Activated T-helper 17 cell treated with anti-CD3 and anti-CD28 coated beads, Interleukin-2, amount 50 U/mL, for 72 hours (primary cell): ENCODE measurements at places on chromosomes 4 and X.

DNA sequence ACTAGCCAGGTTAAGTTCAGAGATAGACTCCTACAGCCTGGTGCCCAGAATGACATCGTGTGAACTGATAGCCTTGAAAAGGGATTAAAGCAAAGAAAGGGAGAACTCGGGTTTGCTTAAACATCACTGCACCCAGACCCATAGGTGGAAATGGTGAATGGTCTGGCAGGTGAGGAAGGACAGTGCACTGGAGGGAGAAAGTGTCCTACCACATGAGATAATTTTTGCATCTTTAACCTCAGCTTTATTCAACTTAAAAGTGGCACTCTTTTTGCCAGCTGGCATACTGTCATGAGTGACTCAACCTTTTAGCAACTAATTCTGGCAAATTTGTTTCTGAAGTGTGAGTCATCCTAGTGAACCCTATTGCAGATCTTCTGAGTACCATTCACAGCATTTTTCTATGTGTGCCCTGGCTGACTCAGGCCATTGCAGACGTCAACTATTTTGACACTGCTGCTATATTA lies 53.0 kb upstream of the DAPP1 start:
- peak; percentile 97 for ATAC-seq

DNA sequence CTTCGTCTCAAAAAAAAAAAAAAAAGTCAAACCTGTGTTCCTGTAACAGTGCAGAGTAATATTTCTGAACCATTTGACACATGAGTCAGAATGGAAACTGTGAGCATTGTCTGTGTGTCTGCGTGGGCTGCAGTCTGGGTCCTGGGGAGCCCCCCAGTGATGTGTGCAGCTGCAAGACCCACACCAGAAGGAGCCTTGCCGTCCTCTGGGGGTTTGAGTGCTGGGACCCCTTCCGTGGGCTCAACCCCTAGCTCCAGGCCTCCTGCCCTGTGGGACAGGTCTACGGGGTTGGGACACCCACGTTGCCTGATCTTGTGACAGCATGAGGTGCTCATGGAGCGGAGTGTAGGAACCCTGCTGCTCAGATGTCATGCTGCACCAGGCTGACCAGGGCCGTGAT lies 43.7 kb downstream of the DDX3X start:
- ATAC-seq: peak; percentile 97

DNA sequence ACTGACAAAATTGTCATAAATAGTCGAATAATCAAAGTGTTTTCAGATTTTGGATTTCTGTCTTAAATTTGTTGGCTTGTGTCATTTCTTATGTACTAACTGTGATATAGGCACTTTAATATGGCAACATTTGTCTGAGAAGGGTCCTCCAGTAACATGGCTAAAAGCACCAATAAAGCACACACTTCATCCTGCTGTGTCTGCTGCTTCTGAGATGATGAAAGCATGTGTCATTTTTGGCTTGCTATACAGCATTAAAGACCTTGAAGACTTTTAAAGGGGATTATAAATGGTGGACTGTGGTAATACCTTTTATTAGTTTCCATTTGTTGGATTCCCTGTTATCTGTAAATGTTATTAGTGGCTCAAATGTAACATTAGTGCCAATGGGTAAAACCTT lies 551.8 kb upstream of the GRID2 start:
- no peak for ATAC-seq

DNA sequence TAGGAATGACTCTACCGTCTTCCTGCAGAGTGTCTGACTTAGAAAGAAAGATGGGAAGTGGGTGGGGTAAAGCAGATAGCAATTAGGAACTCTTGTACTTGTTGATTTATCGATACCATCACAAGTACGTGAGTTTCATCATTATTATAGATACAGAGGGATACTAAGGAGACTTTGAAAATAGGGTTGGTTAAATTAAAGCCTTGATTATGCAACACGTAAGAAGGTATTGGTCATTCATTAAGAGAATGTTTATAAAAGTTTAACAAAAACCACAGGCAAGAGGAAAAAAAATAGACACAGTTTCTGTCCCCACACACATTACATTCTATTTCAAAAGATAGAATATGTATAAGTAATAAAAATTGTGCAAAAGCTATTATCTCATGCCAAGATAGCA lies 65.9 kb upstream of the UGT2B7 start:
- no peak for ATAC-seq

GRCh38 chr4:114217150-114217817 lies 237.8 kb upstream of the ARSJ start:
- ATAC-seq: no peak

DNA sequence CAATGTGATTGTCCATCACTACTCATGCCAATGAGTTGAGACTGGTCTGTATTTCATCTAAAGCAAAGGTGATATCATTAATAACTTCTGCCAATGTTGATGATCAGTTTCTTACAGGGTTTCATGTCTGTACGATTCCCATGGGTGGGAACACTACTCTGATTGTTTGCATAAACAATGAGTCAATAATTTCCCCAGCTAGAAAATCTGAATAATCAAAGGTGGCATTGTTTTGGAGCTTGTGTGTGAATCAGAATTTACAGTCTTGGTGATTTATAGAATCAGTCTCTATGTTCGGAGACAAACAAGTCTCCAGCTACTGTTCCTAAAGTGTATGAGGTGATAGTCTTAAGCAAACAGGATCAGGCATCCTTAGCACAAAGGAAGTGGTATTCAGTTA lies 35.5 kb upstream of the PARM1 start:
- no peak for ATAC-seq

DNA sequence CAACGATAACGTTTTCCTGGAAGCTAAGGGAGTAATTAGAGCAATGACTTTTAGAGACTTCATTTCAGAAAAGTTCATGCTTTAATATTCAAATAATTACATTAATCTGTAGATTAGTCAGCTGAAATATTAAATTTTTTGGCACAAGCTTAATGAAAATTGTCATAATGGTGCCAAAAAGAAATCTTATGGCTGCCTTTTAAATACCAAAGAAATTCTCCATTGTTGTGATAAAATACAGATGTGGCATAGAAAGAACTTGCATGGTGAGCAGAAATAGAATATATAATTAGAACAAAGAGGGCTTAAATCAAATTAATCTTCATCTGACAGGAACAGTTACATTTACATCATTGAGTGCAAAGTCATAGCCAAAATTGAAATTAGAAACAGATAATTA lies 263.5 kb downstream of the AFF2 start:
- ATAC-seq: no peak

DNA sequence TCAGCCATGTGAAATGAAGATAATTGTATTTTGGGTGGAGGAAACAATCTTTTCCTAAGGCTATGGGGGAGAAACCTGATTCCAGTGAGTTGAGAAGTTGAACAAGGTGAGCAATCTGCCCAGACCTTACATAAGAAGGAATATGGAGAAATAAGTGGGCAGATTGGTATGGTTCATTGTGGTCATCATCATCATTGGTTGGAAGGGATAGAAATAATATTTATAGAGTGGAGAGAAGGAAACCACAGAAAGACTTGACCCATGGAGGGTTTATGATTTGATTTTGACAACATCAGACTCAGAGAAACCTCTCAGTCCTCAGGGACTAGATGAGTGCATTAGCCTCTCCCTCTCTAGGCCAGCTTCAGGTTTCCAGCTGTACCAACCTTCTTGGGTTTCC lies 177.9 kb upstream of the NEIL3 start:
- no peak for ATAC-seq

- no peak for ATAC-seq
Observed at GRCh38 chr4:152894673-152895072, 41.5 kb upstream of the FHDC1 start.

- no peak for ATAC-seq
Observed at GRCh38 chr4:138910914-138911336, 104.7 kb upstream of the NOCT start.

DNA sequence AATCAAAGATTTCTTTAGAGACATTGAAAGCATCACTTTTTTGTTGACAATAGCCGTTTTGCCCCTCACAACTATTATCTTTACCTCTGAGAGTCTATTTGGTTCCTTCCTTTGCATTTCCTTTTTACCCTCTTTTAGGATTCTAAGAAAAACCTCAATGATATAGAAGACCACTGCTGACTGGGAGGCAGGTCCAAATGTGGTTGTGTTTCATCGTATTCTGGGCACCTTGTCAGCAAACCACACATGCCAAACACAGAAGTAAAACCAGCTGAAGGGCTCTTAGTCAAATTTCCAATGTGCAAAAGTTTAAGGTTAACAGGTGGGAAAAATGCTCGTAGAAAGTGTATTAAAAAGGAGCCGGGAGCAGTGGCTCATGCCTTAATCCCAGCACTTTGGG lies 5.1 kb upstream of the PRMT9 start:
- peak; percentile 53 for ATAC-seq

DNA sequence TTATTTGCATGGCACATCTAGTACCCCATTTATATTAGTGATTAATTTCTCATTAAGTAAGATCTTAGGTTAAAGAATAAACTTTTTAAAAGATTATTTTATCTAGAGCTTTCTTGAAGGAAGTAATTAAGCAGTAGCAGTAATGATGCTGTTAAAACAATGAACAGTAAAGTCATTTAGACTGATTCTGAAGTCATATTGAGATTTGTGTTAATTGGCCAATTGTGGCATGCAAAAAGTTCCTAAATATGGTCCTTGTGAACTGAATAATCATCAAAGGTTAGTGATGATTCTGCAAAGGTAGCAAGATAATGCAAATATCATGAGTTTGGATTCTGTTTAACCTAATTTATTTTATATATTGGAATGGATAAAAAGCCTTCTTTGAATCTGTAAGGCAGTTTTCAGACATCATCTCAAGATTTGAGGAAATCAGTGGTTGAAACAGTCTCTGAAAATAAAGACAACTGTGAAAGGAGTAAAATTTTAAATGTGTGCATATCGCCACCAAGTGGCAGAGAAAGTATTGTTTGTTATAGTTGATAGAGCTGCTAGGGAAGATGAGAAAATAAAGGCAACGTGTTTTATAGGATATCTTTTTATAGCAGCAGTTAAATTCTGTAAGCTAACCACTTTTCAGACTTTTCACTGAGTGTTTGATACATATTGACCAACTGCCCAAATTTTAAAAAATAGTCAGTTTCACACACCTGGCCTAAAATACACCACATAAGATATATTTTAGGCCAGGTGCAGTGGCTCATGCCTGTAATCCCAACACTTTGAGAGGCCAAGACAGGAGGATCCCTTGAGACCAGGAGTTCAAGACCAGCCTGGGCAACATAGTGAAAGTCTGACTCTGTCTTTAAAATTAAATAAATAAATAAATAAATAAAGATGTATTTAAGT lies 79.6 kb downstream of the CCKAR start:
- peak; percentile 47 for ATAC-seq

DNA sequence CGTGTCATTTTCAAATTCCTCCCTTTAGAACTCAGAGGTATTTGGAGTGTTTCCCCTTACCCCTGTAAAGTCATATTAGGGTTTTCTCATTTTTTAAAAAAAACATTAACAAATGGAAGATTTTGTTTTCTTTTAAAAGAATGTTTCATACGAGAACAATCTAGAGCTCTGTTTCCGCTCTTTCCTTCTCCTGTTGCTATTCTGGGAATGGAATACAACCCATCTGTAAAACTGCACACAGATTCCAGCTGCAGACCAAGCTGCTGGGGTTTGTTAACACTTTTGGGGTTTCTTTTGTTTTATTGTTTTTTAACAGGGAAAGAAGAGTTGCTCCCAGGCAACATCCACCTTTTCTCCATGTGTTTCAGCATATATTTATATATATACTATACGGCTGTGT lies 61.3 kb downstream of the HCCS start:
- ATAC-seq: no peak

DNA sequence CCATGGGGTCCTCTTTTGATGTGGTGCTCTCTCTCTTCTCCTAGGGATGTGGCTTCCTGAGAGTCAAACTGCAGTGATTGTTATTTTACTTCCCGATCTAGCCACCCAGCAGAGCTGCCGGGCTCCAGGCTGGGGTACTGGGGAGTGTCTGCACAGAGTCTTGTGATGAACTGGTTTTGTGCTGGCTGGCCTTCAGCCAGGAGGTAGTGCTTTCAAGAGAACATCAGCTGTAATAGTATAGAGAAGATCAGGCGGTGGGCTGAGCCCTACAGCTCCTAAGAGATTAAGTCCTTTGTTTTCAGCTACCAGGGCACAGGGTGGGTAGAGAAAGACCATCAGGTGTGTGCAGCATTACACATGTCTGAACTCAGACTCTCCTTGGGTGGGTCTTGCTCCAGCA lies 59.0 kb upstream of the AGTR2 start:
- no peak for ATAC-seq

GRCh38 chr4:35125995-35126712 lies 1118.2 kb downstream of the ARAP2 start:
- ATAC-seq: no peak

- no peak for ATAC-seq
Observed at GRCh38 chr4:15088394-15089035, 86.2 kb downstream of the CPEB2 start.

DNA sequence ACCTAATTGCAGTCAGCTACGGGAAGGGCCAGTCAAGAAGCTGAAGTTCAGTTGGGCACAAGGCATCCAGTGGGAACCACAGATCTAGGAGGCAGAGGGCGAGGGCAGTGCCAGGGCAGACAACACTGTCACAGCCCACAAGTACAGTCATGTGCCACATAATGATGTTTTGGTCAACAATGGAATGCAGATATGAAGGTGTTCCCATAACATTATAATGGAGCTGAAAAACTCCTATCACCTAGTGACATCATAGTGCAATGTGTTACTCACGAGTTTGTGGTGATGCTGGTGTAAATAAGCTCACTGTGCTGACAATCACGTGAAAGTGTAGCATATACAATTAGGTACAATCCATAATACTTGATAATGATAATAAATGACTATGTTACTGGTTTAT lies 4.5 kb upstream of the TMEM255A start:
- ATAC-seq: no peak

GRCh38 chrX:30570505-30570904 lies 7.1 kb downstream of the TASL start:
- ATAC-seq: no peak

DNA sequence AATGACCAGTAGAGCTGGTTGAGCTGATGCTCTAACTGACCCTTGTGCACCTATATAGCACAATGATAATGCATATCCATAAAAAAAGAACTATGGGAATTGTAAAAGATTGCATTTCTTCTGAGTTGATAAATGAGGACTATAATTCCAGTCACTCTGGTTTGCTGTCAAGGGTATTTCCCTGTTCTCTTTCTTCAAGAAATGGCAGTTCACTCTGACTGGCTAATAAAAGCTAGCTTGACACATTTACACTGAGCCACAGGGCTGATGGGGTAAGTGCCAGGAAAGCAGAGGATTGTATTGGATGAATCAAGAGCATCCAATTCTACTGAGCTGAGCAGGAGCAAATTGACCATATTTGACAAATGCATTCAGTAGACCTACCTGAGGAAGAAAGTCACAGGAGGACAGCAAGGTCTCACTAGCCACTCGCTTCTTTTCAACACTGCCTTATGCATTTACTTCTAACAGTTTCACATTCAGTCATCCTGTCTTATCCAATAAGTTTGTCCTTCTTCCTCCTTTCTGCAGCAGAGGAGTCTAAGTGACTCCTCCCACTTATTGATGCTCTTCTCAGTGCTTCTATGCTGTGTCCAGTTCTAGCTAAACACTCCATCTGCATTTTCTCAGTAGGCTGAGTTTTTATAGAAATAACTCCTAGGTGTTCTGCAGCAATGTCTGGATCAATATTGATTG lies 43.0 kb downstream of the RBMX2 start:
- ATAC-seq: no peak
